ENCODE measurements at places on chromosomes 3 and 15.
A peak's percentile ranks its signal among the peaks of the same experiment; 100 is the strongest.

DNA sequence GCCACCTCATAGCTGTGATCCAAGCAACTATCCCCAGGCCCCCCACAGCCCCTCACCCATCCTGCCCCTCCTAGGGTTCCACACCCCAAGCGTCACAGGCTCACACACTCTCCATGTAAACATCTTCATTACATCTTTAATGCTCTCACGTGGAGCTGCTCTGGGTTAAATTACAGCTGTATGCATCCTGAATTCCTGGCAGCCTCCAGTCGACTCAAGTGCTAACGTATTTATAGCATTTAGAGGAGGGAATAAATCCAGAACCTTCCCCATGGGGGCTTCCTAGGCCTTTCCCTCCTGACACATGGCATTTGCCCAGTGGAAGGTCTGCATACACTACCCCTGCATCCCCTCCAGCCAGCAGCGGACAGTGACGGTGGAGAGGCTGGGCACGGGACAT, 9.6 kb downstream of the C3orf18 start:
- DNase-seq = no peak

DNA sequence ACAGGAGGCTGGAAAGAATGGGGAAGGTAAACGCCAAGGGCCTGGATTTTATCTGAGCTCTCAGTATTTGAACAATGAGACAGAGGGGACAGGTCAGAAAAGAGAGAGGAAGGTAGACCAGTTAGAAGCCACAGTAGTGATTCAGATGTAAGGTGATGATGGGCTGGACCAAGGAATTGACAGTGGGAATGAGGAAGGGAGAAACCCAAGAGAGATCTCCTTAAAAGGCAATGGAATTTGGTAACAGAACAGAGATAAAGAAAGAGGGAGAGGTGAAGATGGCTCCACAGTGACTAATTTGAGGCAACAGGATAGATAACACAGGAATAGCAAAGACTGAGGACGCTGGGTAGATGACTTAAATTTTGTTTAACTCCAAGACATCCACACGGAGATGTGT, 11.4 kb upstream of the HEG1 start:
- no peak for DNase-seq

GRCh38 chr3:15297608-15298350, 34.6 kb downstream of the SH3BP5 start:
- no peak for DNase-seq

GRCh38 chr3:46065294-46065705, 38.0 kb upstream of the XCR1 start:
- peak; percentile 51 for DNase-seq

DNA sequence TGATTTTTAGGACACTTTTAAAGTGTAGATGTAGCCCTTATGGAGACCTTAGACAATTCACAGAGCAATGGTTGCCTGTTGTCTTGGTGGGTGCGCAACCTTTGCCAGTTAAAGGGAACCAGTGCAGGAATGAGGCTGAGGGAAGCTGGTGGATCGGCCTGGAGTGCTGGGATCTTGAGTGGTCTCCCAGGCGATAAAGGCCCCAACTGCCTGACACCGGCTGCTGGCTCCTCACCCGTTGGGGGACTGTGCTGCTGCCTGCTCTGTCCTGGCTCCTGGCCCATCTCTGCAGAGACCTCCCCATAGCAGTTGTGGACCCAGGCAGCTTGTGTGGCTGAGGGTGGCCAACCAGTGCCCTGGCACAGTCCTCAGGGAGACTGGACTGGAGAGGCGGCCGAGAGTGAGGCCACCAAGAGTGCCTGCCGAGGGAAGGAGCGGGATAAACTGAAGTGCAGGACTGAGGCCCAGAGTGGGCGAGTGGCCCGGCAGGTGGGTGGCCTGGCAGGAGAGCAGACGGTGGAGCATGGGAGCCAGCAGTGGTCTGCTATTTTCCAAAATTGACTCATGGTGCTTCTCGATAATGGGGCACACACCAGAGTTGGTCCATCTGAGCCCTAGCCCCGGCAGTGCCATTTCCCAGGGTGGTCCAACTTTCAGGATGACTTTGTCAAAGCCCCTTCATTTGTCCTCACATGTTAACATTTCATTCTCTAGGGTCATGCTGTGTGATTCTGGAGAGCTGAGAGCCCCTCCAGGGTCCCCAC, 2.1 kb downstream of the ALDH1A3 start:
- no peak for DNase-seq

DNA sequence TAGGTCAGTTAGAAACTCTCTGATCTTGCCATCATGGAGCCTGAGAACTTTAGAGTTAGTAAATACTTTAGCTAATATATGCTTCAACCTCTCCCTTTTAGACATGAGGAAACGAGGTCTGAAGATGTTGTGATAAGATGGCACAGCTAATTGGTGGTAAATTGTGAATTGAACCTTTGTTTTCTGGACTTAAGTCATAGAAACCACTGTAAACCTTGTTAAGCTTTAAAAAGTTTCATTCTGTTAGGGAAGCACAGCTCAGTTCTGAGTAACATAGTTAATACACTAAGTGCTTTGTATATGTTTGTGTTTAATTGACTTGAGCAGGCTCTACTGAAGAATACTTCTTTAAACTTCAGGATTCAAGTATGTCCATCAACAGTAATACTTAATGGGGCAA, 108.6 kb downstream of the AKAP13 start:
- no peak for DNase-seq

DNA sequence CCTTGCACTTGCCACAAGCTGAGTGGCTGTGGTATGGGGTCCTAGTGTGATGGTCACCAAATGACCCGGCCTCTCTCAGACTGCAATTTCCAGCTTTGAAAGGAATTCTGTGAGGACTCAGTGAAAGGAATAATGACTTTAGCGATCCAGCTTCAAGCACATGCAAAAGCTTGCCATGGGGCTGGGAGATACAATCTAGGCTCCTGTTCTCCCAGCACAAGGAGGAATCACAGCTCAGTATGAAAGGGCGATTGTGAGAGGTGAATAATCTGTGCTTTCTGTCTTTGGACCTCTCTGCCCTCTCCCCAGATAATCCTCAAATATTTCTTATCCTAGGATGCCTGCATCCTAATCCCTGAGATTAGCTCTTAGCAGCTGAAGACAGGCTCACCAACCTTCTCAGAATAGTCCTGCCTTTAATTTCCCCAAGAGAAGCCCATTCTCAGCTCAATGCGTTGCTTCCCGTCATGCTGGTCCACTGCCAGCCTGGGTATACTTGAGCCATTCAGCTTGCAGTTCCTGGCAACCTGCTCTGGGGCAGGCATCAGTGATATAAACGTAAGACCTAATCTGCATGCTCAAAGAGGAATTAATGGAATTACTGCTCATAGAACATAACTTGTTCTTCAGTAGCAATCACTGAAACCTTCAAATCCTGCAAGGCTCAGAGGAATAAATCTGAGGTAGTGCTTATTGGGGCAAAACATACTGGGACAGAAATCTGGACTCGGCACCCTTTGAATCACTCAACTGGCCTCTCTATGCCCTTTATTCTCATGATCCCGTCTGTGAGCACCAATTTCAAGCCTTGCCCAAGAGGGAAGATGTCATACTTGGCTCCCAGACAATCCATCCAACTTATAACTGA, 15.1 kb downstream of the TLNRD1 start:
- no peak for DNase-seq

- DNase-seq = no peak
Observed at GRCh38 chr15:60272623-60273022, 125.2 kb downstream of the ANXA2 start.

GRCh38 chr3:72445827-72446217, 402.4 kb downstream of the SHQ1 start:
- DNase-seq = no peak

DNA sequence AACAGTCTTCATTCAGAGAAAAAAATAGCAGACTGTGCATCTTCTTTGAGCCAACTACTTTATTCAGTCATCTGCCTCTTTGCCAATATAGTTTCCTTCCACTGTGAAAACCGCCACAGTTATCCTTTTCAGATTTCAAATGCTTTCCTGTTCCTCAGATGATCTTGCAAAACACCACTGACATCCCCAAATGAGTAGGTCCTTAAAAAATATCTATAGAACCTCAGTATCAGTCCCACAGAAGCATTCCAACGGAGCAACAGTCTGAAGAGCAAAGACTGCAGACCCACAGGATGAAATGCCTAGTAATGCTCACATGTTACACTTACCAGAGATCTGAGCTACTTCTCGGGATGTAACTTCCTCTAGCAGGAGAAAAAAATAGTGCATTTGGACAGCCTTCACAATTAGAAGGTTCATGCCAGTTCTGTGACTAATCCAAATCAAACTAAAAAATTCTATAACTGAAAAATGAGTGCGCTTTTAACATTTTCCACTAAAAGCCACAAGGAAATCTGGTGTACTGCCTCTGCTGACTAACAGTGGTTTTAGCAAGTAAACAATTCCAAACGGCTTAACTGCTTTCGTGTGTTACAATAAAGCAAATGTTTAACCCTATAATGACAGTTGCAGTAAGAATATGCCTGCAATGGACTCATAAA, at the start of gene ANKRD28:
ANKRD28 (minus strand) TSS at position 338 of the 662 bp plus-strand sequence. CDS start 1,458 bp downstream, outside the sequence.
- no peak for DNase-seq

DNA sequence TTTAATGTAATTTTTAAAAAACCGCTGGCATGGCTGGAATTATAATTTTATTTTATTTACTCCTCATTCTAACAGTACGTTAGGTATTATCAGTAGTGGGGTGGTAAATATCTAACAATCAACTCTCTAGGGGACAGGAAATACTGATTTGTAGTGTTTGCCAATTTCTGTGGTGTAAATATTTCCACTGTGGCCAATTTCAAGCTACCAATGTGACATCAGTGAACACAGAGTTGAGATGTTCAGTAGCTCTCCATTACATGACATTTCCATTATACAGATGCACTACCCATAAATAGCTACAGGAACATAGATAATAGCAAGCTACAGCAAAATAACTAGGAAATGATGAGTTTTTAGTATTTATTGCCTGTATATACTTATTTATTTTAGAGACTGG, 10.0 kb upstream of the ARL8B start:
- no peak for DNase-seq

GRCh38 chr3:114635878-114636277, 342.1 kb downstream of the TIGIT start:
- no peak for DNase-seq

GRCh38 chr3:153443961-153444360, 281.9 kb downstream of the RAP2B start:
- peak; percentile 42 for DNase-seq

DNA sequence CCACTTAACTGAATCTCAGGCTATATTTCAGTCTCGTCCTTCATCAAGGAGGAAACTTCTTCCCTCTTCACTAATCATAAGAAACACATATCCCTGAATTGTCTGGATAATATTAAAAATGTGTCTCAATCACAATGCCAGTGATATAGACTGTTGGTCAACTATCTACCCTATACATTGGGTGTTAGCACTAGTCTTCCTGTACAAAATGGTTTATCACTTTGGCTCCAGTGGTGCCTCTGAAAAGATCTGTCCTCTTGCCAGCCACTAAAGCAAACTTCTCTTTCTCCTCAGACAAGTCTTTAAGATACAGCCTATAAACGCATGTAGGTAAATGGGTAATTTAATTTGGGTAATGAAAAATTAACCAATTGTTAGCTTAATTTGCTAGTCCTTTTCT, 156.6 kb downstream of the MECOM start:
- no peak for DNase-seq

GRCh38 chr15:69760258-69760845, 307.7 kb downstream of the RPLP1 start:
- no peak for DNase-seq

Measured in LNCaP clone FGC (cell line).